ENCODE measurements at places on chromosomes 5 and 9. TPM values are rescaled to one million over a fixed set of nuclear protein-coding genes. Genes with fewer than 3 reads are reported as not detected.
A peak's percentile ranks its signal among the peaks of the same experiment; 100 is the strongest.

GRCh38 chr5:174998131-174998730 lies 273.8 kb downstream of the MSX2 start:
- DNase-seq = no peak

DNA sequence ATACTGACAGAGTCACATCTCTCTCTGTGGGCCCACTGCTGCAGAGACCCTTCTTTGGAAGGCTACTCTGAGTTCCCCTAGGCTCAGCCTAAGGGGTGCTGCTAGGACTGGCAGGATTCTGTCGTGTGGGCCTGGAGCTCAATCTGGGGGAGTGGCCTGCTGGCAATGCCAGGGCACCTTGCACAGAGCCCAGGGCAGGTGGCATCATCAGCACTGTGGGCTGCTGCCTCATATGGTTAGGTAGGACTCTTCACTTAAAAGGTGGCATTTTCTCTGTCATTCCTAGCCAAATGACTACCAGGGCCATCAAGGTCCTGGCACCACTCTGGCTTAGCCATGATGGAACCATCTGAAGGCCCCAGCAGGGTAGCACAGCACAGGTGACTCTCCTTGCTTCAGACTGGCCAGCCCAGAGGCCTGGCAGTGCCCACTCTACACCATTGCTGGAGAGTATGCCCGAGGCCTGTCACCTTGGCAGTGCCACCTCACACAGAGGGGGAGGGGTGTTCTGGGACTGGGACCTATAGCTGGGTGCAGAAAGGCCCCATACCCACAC lies 21.9 kb downstream of the PITX1 start:
- no peak for DNase-seq

GRCh38 chr9:87862536-87863268 lies 20.0 kb upstream of the SPATA31E1 start:
- peak; percentile 71 for DNase-seq

The CCIN gene
- not detected for total RNA-seq

GRCh38 chr9:33264473-33265177 lies at the start of the genes BAG1 and CHMP5:
BAG1 (minus strand) TSS chr9:33264708.
CHMP5 (plus strand) TSS chr9:33265049; CDS start chr9:33265079, 30 bp downstream.
- peak; percentile 96 for DNase-seq

- DNase-seq = no peak
These were observed 38.2 kb upstream of the DMXL1 start for GRCh38 chr5:119032656-119033055.

DNA sequence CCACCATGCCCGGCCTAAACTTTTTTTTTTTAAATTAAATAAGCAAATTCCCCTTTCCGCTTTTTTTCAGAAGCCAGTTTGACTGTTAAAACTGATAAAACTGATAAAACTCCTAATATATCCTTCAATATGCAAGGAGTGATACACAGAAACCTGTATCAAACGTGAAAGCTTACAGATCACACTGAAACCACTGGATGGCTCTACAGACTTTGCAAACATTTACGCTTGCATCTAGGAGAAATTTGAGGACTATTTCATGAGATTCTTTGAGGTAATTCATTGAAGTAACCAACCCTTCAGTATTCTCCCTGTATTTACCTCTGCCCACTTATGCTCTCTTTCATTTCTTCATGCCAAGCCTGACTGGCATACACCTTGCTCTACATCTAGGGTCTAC lies 40.6 kb upstream of the CHD1 start:
- no peak for DNase-seq

DNA sequence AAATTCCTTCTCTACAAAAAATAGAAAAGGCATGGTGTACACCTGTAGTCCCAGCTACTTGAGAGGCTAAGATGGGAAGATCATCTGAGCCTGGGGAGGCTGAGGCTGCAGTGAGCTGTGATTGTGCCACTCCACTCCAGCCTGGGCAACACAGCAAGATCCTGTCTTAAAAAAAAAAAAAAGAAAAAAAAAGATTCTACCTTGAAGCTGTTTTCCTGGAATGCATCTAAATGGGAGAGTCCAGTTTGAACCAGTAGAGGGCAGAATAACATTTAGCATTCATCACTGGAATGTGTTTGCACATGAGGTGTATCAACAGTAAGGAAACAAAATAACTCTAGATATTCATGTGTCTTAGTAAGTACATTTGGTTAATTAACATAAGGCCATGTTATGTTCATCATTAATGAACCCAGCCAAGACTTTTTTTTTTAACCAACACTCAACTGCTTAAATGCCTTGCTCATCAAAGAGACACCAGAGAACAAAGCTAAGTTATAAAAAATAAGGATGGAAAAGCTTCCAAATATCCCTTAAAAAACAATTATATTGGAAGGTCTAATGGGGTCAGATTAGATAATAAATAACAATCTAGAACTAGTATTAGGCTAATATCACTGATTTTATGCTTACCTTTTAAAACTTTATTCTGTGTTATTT lies 16.1 kb downstream of the IFNE start:
- DNase-seq = no peak

The UNC5A gene
- 1.1 TPM for total RNA-seq

The AK6 gene
- total RNA-seq = 25.9 TPM

- DNase-seq = peak; percentile 58
These were observed 403.0 kb downstream of the GADD45G start for GRCh38 chr9:90007516-90008440.

- no peak for DNase-seq
These were observed 86.9 kb downstream of the BASP1 start for GRCh38 chr5:17304282-17304681.

DNA sequence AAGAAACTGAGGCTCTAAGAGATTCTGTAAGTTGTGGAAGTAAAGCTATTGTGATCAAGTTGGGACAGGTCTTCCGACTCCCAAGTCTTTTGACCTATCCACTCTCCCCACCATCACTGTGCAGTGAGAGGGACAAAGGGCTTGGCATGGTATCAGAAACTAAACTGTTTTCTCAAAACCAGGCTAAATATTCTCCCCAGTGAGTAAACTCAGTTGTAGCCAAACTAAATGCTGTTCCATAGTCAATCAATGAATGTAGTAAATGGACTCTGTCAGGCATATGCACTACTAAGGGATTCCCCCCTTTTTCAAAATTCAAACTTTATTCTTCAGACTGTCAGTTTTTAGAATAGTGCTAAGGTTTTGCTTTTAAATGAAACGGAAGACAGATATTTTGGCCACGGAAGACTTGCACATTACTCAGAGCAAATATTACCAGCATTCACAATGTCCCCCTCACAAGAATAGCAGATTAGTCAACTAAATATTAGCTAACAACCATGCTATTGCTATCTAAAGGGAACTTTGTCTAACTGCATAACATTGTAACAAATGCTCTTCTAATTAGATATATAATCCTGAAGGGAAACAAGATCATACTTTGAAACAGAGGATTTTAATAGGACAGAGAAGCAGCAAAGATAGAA lies 7.1 kb downstream of the PRKAA1 start:
- no peak for DNase-seq

The DMGDH gene
- total RNA-seq = 2.9 TPM

The IFNA21 gene
- not detected for total RNA-seq

DNA sequence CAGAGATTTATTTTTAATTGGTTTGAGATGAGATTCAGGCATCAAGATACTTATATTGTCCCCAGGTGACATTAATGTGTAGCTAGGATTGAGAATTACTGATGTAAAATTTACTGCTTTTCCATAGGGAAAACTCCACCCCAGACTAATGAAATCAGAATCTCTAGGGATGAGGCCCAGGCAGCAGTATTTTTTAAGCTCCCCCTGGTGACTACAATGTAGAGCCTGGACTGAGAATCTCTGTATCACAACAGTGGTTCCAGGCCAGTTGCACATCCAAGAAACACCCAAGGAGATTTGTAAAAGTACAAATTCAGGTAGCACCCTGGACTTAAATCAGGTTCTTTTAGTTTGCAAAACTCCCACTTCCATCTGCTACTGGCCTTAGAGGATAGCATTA lies 185.7 kb downstream of the MARCHF11 start:
- DNase-seq = no peak

DNA sequence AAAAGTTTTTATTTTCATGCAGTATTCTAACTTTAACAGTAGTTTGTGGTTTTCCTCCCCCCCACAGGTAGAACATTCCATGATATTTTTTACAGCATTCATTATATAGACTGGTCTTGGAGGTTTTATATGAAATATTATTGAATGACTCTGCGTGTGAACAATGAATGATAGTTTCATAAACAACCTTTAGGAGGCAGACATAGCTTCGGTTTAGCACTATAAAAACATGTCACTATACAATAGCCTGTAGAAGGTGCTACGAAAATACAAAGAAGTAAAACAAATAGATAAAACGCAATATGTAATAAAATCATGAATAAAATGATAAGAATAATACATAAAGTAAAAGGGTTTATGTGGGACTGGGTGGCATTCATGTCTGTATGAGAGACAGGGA lies 8.5 kb downstream of the KLF4 start:
- DNase-seq = no peak

The SPAAR gene
- total RNA-seq = not detected

The TAF11L3 gene
- not detected for total RNA-seq

The CDH12 gene
- not detected for total RNA-seq

The SOX30 gene
- not detected for total RNA-seq
